ENCODE measurements at places on chromosomes 11 and 22. TPM values are rescaled to one million over a fixed set of nuclear protein-coding genes. Genes with fewer than 3 reads are reported as not detected.
A peak's percentile ranks its signal among the peaks of the same experiment; 100 is the strongest.

- DNase-seq: no peak
These were observed 55.9 kb downstream of the ENDOD1 start for GRCh38 chr11:95145430-95146060.

GRCh38 chr11:117281159-117281558 lies 10.0 kb upstream of the BACE1-AS start:
- no peak for DNase-seq

DNA sequence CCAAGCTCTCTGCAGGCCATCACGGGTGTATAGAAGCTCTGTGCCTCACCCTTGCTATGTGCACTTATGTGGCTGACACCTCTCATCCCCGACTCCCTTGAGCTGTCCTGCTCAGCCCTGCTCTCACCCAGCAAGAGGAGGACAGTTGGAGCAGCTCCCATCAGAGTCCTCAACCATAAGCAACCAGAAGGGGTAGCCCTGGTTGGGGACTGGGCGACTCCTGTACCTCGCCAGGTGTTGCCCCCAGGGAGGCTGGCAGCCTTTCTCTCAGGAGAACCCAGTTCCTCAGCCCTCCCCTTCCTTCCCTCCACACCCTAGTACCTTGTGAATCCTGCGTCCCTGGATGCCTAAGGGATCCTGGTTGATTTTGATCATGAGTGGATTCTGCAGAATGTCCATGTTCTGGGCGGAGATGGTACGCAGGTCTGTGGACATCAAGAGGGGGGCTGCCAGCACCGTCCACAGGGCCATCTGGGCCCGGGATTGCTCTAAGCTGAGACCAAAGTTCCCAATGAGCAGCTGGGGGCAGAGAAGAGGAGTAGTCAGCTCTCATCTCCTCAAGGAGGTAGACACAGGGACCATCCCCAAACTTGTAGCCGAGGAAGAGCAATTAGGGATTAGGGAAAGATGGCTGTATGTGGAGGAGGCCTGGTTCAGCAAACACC lies 8.0 kb downstream of the NAGA start:
- DNase-seq: no peak

- DNase-seq: no peak
These were observed 281.2 kb downstream of the CADM1 start for GRCh38 chr11:115222863-115223530.

GRCh38 chr11:14750911-14751310 lies 107.3 kb downstream of the PDE3B start:
- no peak for DNase-seq

DNA sequence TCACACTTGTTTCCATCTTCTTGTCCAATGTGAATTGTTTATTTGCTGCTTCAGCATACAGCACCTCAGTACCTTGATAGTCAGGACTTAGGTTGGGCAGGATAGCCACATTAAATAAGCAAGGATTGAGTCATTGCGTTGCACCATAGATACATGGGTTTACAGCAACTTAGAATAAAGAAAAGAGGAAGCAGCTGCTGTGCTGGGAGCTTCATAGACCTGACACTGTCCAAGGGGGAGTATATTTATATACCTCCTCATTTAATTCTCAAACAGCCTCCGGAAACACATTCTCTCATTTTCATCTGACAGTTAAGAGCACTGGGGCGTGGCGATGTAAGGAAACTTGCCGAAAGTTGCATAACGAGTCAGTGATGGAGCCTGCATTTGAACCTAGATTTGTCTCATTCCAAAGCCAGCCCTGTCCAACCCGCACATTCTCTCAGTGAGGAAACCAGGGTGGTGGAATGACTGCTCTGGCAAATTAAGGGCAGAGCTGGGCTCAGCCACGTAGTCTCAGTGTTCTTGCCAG lies 42.2 kb downstream of the UBASH3B start:
- peak; percentile 15 for DNase-seq

- no peak for DNase-seq
These were observed 41.1 kb downstream of the OR10A6 start for GRCh38 chr11:7889985-7890384.

DNA sequence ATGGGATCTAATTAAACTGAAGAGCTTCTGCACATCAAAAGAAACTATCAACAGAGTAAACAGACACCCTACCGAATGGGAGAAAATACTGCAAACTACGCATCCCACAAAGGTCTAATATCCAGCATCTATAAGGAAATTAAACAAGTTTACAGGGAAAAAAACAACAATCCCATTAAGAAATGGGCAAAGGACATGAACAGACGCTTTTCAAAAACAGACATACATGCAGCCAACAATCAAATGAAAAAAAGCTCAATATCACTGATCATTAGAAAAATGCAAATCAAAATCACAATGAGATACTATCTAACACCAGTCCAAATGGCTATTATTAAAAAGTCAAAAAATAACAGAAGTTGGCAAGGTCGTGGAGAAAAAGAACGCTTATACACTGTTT lies 117.5 kb downstream of the FCHSD2 start:
- DNase-seq: no peak

DNA sequence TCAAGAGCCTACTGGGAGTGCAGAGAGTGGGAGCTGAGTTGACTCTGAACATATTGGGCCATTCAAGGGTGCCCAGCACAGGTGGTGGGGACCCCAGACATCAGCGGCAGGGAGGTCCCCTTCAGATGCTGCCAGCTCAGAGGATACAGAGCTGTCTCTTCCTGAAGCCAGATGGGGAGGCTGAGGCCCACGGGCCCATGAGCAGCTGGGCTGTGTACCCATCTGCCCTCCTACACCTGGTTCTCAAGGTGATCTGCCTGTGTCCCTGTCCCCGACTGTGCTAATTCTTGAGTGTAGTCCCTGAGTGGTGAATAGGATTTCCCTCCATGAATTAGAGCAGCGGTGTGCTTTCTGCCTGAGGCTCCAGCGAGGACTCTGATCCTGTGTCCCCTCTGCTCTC lies 76.3 kb downstream of the MICAL2 start:
- DNase-seq: no peak

DNA sequence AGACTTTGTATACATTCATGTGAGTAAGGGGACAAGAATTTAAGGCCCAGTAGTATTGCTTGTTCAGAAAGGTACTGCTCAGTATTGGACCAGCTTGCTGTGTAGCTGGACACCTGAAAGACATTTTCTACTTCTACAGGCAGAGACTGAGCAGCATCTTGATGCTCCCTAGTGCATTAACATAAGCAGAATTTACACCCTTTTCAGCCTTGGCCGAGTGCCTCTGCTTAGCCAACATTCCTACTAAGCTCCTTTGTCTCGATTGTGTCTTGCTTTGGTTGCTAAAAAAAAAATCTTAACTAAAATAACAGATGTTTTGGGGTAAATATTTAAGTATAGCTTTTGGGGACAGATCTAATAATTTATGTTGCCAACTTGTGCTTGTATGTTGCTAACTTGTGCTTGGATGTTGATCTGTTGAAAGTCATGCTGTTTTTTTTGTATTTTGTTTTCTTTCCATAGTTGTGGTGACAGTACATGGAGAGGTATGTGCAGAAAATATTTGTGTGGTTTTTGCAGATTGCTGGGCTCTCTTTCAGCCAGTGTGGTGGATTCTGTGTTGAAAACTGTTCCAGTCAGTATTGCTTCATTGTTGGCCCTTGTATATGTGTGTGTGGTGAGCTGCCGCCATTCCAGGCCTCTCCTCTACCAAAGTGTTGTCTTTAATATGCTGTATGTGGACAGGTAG lies 3.7 kb downstream of the PTS start:
- DNase-seq: no peak

Gene UCP3
- 1.4 TPM for total RNA-seq

Gene C1QTNF5
- 24.8 TPM for total RNA-seq

All from tongue (tissue), 3 donors.